ENCODE measurements at places on chromosomes 5 and 9.

- DNase-seq: no peak
These were observed 153.1 kb downstream of the CCDC192 start for GRCh38 chr5:127856292-127856691.

- no peak for DNase-seq
These were observed 70.7 kb downstream of the PAX5 start for GRCh38 chr9:36963346-36963745.

GRCh38 chr5:119527351-119527750, 75.1 kb downstream of the HSD17B4 start:
- peak; percentile 19 for DNase-seq

- peak; percentile 85 for DNase-seq
These were observed 353.4 kb upstream of the SLC30A5 start for GRCh38 chr5:68740226-68740910.

- no peak for DNase-seq
These were observed 14.0 kb downstream of the ARL15 start for GRCh38 chr5:54296386-54296785.

DNA sequence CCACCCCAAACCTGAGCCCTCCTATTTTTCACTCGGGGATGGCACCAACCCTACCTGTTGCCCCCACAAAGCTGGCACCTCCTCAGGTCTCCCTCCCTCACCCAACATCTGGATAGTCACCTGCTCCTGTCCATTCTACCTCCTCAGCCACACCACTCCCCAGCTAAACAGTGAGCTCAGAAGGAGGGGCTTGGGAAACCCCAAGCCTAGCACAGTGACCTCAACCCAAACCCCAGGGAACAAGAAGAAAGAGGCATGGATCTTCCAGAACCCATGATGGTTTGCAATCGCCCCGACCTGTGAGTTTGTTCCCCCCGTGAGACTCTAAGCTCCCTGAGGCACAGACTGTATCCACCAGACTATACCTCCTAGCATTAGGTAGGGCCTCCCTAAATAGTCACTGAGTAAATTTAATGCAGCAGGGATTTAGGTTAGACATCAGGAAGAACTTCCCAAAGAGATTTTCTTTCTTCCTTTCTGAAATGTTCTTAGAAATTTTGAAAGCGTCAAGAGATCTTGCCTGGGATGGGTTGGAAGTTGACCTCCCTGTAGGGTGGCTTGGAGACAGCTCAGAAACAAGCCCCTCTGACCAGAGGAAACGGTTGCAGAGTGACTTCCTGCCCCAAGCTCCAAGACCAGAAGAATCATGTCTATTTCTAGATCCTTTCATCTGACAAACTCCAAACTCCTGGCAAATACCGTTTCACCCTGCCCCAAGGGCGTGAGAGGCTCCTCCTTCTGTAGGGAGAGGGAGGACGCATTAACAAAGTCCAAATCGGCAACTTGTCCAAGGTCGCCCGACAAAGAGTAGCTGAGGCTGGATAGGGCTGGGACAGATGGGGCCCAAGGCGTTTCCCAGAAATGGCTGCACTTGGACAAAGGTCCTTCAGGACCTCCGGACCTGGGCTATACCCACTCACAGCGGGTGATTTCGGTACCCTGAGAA, 4.1 kb downstream of the FIBCD1 start:
- DNase-seq: no peak

- no peak for DNase-seq
These were observed 26.6 kb downstream of the HABP4 start for GRCh38 chr9:96476591-96476990.

- DNase-seq: no peak
These were observed 99.9 kb downstream of the ENC1 start for GRCh38 chr5:74540622-74541021.

- DNase-seq: peak; percentile 51
These were observed 404.7 kb downstream of the TLE4 start for GRCh38 chr9:79976257-79977073.

GRCh38 chr9:91419222-91420191, 4.1 kb downstream of the NFIL3 start:
- peak; percentile 97 for DNase-seq

GRCh38 chr9:119044806-119045205, 324.4 kb downstream of the BRINP1 start:
- DNase-seq: peak; percentile 75

DNA sequence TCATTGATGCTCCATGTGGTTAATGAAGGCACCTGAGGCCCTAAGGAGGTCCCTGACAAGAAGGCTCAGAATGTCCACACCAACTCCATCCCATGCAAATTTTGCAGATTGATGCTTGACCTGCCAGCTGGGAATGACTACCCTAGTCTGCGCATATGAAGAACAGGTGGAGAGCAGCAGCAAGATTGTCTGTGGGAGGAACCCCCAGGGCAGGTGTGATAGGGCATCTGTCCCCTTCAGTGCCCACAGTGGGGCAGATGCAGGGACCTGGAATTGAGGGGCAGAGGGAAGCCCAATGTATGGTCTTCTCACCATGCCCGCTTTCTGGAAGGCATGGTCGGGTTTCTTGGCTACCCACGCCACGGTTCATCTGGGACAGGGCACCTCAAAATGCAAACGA, 79.6 kb downstream of the MACROH2A1 start:
- DNase-seq: no peak

GRCh38 chr9:114791312-114791711, 14.5 kb downstream of the TNFSF15 start:
- DNase-seq: no peak

DNA sequence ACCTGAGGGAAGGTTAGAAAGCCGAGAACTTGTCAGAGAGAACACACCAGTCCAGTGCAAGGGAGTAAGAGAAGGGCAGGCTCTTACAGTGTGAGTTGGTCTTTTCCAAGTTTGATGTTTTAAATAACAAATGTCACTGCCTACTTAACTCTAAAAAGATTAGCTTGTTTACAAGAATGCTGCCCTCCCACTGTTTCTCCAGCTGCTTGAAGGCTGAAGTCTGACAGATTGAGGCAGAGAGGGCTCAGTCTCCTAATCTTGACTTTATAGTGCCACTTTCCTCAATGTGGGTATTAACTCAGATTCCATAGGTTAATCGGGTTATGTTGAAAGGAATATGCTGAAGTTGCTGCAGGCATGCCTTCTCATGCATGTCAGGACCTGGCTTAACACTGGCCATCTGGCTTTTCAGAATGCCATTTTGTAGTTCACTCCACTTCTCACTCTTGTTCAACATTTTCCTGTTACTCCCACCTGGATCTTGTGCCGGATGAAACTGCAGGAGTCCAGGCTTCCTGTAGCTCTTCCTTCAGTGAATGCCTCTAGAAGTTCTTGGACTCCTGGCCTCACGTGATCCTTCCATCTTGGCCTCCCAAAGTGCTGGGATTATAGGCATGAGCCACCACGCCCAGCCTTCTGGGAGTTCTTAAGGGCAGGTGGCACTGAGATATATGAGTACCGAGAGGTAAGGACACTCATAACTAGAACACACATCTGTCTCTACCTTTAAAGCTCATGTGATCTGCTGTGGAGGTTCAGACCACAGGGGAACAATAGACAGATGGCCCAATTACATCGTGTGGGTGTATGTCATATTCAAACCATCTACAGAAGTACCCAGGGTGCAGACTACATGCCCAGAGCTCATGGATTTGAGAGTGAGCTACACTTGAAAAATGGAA, 249.7 kb downstream of the ARHGAP26 start:
- DNase-seq: no peak

GRCh38 chr5:148002451-148002850, 61.3 kb upstream of the SPINK5 start:
- DNase-seq: no peak

DNA sequence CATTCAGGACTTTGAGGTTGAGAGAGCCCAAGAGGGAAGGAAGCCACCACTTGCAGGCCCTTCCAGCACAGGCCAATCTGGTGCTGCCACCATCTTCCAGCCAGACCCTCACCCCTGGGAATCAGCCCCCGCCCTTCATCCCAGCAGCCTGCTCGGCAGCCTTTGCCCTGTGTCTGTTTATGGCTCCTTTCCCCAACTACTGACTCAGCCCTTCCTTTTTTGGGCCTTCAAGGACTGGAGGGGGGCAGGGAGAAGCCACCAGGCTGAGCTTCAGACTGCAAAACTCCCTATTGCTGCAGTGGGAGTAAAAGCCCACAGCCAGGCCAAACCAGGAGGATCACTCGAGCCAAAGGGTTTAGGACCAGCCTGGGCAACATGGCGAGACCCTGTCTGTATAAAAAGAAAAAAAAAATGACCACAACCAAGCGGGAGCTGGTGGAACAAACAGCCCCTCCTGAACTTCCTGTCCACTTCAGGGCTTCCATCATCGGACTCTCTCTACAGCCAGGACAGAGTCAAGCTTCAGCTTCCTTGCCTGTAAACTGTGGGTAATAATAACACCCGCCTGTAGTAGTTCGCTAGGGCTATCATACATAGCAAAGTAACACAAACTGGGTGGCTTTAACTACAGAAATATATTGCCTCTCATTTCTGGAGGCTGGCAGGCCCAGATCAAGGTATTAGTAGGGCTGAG, 85.9 kb upstream of the IL17B start:
- DNase-seq: peak; percentile 60

GRCh38 chr9:16449076-16449730, 421.3 kb downstream of the BNC2 start:
- no peak for DNase-seq

GRCh38 chr5:179731791-179732411, 721 bp upstream of the MAML1 start:
- DNase-seq: peak; percentile 92

- DNase-seq: peak; percentile 78
These were observed 19.1 kb downstream of the DNAJA1 start for GRCh38 chr9:33044162-33044673.

GRCh38 chr9:89149726-89150125, 28.9 kb downstream of the SHC3 start:
- DNase-seq: peak; percentile 63

DNA sequence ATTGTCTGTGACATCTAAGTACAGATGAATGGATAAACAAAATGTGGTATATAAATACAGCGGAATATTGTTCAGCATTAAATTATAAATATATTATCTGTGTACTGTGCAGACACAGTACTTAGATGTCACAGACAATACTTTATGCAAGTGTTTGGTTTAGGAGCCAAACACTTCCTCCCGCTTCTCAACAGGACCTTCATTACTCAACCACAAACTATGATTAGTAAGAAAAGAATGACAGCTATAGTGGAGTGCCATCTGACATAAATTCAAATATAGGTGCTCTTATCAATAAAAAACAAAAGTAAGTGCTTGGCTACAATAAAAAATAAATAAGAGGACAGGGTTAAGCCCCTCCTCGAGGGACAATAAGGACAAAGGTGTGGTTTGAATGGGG, 38.9 kb upstream of the STX17 start:
- no peak for DNase-seq

DNA sequence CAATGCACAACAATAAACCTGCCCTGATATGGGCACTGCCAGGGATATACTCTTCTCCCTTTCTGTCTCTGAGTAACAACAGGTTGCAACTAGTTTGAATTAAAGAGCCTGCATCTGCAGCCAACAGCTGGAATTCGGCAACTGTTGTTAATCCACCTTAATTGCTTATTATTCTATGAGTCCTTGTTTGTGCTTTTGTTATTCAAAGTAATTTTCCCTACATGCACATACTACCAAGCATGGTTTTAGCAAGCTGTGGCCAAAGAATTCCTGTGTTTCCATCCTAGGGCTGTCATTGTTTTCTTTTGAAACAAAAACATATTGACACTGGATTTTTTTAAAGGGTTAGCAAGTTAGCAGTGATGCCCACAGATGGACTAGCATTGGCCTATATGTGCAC, 171.5 kb downstream of the EFNA5 start:
- no peak for DNase-seq

- no peak for DNase-seq
These were observed 171.9 kb upstream of the GRIA1 start for GRCh38 chr5:153318556-153318955.

GRCh38 chr9:93252116-93252780, 68.3 kb downstream of the WNK2 start:
- DNase-seq: no peak

- DNase-seq: no peak
These were observed 5.2 kb downstream of the DNM1 start for GRCh38 chr9:128208386-128208785.

GRCh38 chr5:140855772-140856674, at the start of gene PCDHA10:
Gene PCDHA10 (plus strand): TSS chr5:140855897. CDS start chr5:140856049, 152 bp downstream.
- DNase-seq: no peak

DNA sequence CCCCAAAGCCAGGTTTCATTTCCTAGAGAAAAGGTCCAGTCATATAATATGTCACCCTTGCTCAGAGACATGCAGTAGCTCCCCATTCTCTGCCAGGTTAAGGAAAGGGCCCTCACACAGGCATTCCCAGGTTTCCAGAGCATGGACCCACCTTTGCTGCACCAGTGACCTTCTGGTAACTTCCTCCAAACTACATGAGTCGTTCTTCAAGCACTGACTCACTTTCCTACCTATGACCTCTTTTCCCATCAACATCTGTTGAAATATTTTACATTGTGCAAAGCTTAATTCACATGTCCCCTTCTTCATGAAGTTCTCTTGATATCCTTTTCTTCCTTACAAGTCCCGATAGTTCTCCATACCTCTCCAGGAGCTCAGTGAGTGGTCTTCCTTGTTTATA, 25.9 kb downstream of the SH3TC2 start:
- peak; percentile 79 for DNase-seq

- DNase-seq: no peak
These were observed 149.0 kb upstream of the PCA3 start for GRCh38 chr9:76615177-76615603.

DNA sequence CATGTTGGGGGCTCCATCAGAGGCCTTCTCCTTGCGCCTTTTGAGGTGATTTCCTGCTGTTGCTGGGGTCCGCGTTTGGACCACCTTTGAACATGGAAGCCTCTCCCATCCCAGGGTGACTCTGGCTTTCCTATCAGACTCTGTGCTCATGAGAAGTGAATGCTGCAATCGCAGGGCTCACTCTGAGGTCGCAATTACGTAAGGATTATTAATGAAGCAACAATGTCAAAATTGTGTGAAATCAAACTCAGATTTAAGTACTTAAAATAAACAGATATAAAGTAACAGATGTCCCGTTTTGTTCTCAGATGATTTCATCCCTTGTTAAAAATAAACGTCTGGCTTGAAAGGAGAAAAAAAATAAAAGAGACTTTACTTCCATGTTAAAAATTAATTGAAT, 634.2 kb downstream of the BNC2 start:
- DNase-seq: peak; percentile 66

DNA sequence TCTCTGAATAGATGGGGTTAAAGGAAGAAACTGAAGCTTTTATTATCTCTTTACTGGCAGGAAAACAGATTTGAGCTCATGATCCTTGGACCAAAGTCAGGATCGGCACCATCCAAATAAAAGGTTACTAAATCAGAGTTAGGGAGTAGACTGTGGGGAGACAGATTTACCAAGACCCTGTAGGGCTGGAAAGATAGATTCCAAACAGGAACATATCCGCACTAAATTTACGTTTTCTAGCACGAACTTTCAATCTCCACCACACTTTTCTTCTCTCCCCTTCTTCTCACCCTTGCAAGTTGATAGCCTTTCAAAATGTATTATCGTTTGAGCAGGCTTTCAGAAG, 120.0 kb upstream of the HMHB1 start:
- DNase-seq: no peak

DNA sequence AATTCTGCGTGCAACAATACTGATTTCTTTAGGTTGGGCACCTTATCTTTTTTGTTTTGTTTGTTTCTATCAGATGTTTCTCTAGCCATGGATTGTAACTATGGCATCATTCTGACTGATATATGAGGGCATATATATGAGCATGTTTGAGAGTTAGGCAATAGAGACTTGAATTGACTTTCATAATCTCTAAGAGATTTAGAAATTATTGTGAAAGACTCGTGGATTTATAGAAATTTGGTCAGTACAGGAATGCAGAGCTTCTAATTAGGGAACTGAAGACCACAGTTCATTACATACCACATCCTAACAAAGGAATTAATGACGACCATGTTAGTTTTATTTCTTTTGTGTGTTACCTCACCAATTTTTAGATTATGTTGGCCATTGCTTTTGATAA, 546.0 kb upstream of the GRAMD2B start:
- no peak for DNase-seq

Measured in renal cortical epithelial cell (primary cell).